ENCODE measurements at places on chromosomes 5 and 9.

GRCh38 chr5:20030125-20030524 is 42.1 kb upstream of the CDH18 start:
- no peak for DNase-seq

GRCh38 chr9:135962696-135963307 is 1.6 kb upstream of the UBAC1 start:
- no peak for DNase-seq

GRCh38 chr9:76897804-76898525 is 7.9 kb downstream of the PRUNE2 start:
- DNase-seq: no peak

- DNase-seq: peak; percentile 37
Measured at GRCh38 chr5:74127381-74128320, 501.7 kb downstream of the ARHGEF28 start.

GRCh38 chr5:74396913-74397622 is 243.5 kb downstream of the ENC1 start:
- no peak for DNase-seq

DNA sequence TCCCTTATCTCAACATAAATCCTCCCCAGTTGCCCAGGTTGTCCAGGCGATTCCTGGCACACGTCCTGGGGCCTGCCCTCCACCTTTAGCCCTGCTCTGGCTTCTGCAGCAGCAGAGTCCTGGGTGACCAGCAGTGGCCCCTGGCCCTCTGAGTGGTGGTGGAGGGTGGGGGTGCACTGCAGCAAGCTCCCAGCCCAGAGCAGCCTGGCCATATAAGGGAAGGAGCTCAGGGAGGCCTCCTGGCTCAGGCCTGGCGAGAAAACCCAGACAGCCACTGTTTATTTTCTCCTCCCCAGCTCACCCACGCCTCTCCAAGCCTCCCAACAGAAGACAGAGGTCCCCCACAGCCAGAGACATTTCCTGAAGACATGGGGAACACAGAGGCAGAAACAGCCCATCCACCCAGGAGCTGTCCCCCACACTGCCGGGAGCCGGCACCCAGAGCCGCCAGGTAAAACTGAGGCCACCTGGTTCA is 44.7 kb upstream of the IL17B start:
- peak; percentile 65 for DNase-seq

- peak; percentile 11 for DNase-seq
Measured at GRCh38 chr5:63686938-63687337, 275.3 kb downstream of the HTR1A start.

DNA sequence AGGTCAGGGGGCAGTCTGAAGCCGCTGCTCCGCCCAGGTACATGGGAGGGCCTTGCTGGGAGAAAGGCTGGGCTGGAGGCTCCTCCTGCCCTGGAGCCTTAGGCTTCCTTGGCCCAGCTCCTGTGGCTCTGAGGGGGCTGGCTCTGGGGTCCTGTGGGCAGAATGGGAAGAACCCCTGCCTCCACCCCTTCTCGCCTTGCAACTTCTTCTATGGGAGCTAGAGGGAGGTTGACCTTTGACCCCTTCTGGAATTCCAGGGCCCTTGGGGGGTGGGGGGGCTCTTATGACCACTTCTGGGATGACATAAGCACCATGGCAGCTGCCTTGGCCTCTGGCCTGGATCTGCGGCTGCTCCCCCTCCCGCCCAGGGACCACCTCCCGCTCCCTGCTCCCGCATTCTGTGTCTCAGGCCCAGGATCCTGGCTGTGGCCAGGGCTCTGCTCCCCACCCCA is 32.2 kb downstream of the IER5L start:
- no peak for DNase-seq

DNA sequence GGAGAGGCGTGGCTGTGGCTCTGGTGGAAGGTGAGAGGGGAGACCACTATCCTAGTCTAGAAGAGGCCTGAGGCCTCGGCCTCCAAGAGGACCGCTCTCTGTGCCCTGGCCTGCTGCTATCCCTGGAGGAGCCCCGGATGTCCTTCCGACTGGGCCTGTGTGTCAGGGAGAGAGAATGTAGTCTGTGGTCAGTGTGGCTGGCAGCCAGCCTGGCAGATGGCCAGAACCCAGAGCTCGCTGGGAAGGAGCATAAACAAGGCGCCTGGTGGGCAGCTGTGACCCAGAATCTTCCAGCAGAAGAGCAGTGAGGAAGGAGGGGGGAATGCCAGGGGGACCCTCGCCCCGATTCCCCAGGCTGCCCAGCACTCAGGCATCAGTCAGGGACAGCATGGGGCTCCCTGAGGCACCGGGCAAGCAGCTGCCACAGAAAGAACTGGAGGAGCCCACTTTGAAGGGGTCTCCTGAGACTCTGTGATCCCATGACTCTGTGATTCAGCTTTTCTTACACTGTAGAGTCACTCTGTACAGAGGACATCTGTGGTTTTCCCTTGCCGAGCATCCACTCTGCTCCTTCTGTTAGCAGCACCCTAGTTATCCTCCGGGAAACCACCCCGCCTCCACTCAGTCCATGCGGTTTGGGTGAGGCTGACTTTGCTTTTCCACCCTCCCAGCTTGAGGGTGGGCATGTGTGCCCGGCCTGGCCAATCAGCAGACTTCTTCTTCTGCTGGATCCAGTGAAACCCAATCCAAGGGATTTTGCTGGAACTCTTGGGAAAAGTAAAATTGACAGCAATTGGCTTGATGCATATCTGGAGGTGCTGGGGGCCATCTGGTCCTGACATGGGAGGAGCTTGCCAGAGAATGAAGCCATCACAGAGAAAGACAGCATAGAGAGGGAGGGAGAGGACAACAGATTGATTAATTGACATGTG is 46.2 kb upstream of the PWWP2A start:
- peak; percentile 97 for DNase-seq

- no peak for DNase-seq
Measured at GRCh38 chr9:69317894-69318293, 7.1 kb upstream of the ENTREP1 start.

- no peak for DNase-seq
Measured at GRCh38 chr9:34318163-34318790, 10.8 kb downstream of the KIF24 start.

DNA sequence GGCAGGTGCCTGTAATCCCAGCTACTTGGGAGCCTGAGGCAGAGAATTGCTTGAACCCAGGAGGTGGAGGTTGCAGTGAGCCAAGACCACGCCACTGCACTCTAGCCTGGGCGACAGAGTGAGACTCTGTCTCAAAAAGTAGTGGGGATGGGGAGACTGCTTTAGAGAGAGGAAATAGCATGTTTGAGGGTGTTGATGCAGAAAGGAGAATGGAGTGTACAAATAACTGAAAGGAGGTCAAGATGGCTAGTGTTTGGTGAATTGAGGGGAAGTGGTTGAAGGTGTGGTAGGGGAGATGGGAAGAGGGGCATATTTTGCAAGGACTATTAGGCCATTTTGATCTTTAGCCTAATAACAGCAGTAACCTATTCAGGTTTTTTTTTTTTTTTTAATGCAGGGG is 18.2 kb downstream of the TENT2 start:
- DNase-seq: no peak

DNA sequence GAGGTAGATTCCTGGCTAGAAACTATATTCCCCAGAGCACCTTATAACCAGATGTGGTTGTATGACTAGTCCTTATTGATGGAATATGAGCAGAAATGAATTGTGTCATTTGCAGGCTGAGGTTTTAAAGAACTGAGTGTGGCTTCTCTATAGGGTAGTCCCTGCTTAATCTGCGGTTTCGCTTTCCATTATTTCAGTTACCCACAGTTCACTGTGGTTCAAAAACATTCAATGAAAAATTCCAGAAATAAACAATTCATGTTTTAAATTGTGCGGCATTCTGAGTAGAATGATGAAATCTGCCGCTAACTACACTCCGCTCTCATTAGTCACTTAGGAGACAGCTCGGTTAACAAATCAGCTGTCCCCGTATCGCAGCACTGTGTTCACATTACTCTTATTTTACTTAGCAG is 65.1 kb downstream of the ANKRD55 start:
- DNase-seq: no peak

- DNase-seq: no peak
Measured at GRCh38 chr5:10612251-10612650, 48.4 kb downstream of the ANKRD33B start.

DNA sequence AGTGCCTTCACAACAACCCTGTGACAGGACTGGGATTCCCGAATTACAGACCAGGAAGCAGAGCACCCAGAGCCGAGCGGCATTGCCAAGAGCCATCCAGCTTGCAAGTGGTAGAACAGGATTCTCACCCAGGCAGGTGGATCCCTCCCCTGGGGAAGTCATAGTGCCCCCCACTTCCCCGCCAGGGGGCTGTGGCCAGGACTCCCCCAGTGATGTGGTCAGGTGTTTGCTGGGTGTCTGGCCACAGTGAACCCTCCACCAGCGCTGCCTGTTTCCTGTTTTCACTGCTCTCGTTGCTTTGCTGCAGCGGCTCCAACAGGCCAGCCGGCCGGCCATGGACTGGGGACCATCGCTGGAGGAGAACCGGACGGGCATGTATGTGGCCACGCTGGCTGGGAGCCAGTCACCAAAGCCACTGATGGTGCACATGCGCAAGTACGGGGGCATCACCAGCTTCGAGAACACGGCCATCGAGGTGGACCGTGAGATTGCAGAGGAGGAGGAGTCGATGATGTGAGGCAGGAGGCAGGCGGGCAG is 19.3 kb downstream of the SLC6A7 start:
- DNase-seq: no peak

GRCh38 chr9:112997236-112997941 is 14.6 kb downstream of the ZNF883 start:
- no peak for DNase-seq

DNA sequence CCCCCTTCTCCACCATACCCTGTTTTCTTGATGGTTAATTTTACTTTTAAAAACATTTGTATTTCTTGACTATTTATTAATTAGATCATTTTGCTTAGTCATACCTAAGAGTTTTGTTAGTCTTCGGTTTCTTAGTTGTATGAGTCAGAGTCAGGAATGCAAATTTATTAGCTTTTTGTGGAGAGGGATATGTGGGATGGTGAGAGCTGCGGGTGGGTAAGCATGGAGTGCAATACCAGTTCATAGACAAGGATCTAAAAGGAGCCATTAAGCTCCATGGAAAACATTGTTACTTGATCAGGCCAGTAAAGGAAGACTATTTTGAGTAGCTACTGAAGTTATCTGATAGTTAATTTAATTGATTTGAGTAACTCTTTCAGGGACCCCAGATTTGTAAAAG is 77.5 kb downstream of the ZSWIM6 start:
- DNase-seq: no peak

DNA sequence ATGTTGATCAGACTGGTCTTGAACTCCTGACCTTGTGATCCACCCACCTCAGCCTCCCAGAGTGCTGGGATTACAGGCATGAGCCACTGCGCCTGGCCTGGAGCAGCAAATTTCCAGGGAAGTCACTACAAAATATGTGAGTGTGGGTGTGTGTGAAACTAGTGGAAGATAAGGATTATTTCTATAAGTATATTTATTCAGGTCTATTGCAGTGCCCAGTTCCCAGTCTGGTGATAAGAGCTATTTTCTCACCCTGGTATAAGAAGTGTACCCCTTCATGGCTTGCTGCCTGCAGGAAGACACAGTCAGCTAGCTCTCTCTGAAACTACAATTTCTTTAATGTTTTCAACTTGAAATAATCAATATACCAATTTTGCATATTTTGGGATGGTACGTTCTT is 37.1 kb downstream of the TARS1 start:
- no peak for DNase-seq

DNA sequence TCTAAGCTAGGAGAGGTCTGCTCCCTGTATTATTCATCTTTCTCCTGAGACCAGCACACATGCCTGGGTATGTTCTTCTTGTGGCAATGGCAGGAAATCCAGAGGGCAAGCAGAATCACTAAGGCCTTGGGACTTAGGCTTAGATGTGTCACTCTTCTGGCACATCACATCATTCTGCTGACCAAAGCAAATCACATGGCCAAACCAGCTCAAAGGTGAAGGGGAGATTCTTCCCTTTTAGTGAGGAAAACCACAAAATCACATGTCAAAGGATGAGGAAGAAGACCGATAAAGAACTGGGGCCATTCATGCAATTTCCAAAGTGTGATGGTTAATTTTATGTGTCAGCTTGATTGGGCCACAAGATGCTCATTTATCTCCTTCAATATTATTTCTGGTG is 5.7 kb upstream of the AGGF1 start:
- no peak for DNase-seq

- DNase-seq: no peak
Measured at GRCh38 chr5:82291420-82291819, 13.3 kb upstream of the RPS23 start.

GRCh38 chr5:118956727-118957126 is 31.6 kb downstream of the DTWD2 start:
- no peak for DNase-seq

DNA sequence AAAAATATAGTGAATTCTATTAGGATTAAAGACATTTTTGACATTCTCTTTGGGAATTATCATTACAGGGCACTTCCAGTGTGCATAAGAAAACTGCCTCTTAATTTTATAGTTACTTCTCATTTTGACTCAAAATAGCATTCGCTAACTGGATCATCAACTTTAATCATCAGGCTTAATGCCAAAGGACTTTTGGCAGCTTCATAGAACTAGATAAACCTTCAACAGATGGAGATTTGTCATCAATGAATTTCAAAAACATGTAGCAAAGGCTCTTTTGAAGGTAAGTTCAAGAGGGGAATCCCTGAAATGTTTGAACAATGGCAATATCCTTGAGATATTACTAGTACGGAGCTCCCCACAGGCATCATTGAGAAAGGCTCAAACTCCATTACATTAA is 447.2 kb downstream of the PDE4D start:
- DNase-seq: no peak

DNA sequence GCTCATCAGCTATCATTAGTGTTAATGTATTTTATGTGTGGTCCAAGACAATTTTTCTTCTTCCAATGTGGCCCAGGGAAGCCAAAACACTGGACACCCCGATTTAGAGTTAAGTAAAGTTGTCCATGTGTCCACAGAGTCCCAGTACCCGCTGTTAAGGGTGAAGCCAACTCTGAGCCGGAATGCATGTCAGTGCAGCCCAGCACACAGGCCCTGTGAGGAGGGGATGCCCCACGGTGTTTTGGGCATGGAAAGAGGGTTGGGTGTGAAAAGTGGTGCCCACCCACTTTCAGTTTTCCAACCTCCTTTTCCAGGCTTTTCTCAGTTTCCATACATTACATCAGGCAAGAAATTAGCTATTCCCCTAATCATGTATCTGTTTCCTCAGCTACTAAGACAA is 24.4 kb downstream of the SHC3 start:
- no peak for DNase-seq

- DNase-seq: no peak
Measured at GRCh38 chr5:10228288-10228687, 21.4 kb downstream of the ATPSCKMT start.

DNA sequence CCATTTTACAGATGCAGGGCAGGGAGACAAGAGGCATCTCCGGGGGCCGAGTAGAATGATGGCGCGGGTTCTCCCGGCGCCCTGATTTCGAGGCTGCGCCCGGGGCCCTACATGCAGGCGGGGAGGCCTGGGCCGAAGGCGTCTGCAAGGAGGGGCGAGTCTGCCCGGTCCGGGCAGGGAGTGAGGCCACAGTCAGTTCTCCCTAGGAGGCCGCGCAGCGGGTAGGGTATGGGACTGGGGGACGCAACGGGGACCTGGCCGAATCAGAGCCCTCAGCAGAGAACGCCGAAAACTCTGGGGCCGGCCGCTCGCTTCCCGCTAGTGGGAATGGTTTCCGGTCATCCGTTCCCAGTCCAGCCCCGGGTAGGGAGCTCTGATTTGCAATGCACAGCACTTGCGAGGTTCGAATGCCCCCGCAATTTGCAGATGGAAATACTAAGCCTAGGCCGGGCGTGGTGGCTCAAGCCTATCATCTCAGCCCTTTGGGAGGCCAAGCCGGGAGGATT is 6.4 kb downstream of the TLX3 start:
- no peak for DNase-seq
